ENCODE measurements at places on chromosomes 16 and 17.

- no peak for DNase-seq
These were observed 6.2 kb upstream of the NOTUM start for GRCh38 chr17:81967244-81967532.

- no peak for DNase-seq
These were observed 2.4 kb upstream of the USP36 start for GRCh38 chr17:78842881-78843565.

DNA sequence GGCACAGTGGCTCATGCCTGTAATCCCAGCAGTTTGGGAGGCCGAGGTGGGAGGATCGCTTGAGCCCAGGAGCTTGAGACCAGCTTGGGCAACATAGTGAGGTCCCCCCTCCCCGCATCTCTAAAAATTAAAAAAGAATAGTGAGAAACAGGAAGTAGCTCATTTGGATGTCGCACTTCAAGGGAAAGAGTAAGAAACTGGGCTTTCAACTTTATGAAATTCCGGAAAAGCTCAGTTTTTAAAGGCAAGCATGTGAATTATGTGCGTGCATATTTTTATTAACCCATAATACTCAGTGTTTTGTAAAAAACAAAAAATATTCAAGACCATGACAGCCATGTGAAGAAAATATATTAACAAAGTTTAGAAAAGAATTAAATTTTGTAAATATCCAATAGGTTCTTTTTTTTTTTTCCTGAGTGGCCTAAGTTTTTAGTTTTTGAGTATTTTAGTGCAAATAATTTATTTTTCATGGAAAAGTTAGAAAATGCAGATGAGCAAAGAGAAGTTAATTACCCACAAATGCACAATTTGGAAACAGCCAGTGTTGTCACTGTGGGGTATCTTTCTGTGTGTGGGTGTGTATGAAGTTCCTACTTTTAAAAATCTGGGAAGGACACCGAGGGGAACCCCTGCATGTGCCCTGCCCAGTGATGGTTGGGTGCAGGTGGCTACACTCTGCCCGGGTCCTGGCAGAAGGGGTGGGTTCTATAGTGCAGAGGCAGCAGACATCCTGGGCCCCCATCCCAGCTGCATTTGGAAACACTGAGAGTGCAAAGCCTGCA, 40.0 kb downstream of the CIBAR2 start:
- DNase-seq = no peak

GRCh38 chr17:37062021-37062420, 113.3 kb downstream of the AATF start:
- no peak for DNase-seq

GRCh38 chr17:73506470-73507435, 137.5 kb downstream of the SDK2 start:
- DNase-seq = no peak

Measured in stimulated activated CD8-positive, alpha-beta memory T cell treated with anti-CD3 and anti-CD28 coated beads, Interleukin-4, amount 100 ng/mL, for 4 hours (primary cell).